ENCODE measurements at places on chromosomes 2 and 18. TPM values are rescaled to one million over a fixed set of nuclear protein-coding genes. Genes with fewer than 3 reads are reported as not detected.

GRCh38 chr2:43461453-43462073, 134.3 kb downstream of the THADA start:
- DNase-seq, result no peak

GRCh38 chr2:170930131-170930990, 1.3 kb downstream of the GORASP2 start:
- no peak for DNase-seq

GRCh38 chr2:133324150-133324561, 244.1 kb downstream of the NCKAP5 start:
- no peak for DNase-seq

GRCh38 chr2:241559323-241560161, 997 bp downstream of the BOK start:
- DNase-seq, result no peak

GRCh38 chr2:8552293-8552801, 129.5 kb upstream of the ID2 start:
- peak; percentile 60 for DNase-seq

DNA sequence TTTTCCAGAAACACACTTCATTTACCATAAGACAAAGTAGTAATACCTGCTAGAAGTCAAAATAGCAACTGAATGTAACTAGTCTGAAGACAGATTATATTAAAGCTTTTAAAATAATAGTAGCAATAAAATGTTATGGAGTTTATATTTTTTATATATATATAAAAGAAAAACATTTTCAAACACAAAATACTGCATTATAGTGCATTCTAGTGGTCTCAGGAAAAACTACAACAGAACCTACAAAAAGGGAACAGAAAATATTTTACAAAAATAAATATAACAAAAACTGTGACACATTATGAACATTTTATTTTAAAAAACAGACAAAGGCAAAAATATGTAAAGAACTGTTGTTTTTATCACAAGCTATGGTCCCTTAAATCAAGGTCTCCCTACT, 48.0 kb downstream of the STRN start:
- no peak for DNase-seq

Gene KIDINS220
- 58.5 TPM for total RNA-seq

Gene ITGA6
- 47.1 TPM for total RNA-seq

Gene ITGB6
- not detected for total RNA-seq

Data from posterior vena cava (tissue), 2 donors.